ENCODE measurements at places on chromosomes 6 and 20. TPM values are rescaled to one million over a fixed set of nuclear protein-coding genes. Genes with fewer than 3 reads are reported as not detected.
A peak's percentile ranks its signal among the peaks of the same experiment; 100 is the strongest.

DZANK1 gene
- 2.3 TPM for polyA plus RNA-seq

PDSS2 gene
- polyA plus RNA-seq, result 7.9 TPM

TRIM38 gene
- polyA plus RNA-seq, result 5.0 TPM

C6orf136 gene
- polyA plus RNA-seq, result 17.8 TPM

DEFB128 gene
- not detected for polyA plus RNA-seq

BCAS1 gene
- 6.5 TPM for polyA plus RNA-seq

KHDC1L gene
- polyA plus RNA-seq, result 0.35 TPM

TRIM31 gene
- polyA plus RNA-seq, result 0.48 TPM

- DNase-seq, result no peak
Measured at GRCh38 chr20:34011275-34011674, 17.6 kb downstream of the RALY start.

DNA sequence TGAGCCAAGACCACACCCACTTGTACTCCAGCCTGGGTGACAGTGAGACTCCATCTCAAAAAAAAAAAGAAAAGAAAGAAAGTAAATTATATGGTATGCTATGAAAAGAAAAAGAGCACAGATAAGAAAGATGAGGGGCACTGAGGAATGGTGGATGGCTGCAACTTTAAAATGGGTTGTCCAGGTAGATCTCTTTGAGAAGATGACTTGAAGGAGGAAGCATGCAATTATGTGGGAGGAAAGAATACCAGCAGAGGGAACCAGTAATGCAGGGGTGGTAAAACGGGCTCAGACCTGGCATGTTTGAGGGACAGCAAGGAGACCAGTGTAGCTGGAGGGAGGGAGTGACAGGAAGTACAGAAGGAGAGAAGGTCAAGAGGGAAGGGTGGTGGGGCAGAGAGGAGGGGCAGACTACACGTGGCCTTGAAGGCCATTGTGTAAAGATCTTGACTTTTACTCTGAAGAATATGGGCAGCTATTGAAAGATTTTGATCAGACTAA, 22.3 kb downstream of the LINC00237 start:
- DNase-seq, result no peak

GRCh38 chr6:52109171-52109571, 21.8 kb upstream of the PKHD1 start:
- DNase-seq, result no peak

GRCh38 chr6:37646986-37647764, 50.5 kb downstream of the MDGA1 start:
- DNase-seq, result no peak

DNA sequence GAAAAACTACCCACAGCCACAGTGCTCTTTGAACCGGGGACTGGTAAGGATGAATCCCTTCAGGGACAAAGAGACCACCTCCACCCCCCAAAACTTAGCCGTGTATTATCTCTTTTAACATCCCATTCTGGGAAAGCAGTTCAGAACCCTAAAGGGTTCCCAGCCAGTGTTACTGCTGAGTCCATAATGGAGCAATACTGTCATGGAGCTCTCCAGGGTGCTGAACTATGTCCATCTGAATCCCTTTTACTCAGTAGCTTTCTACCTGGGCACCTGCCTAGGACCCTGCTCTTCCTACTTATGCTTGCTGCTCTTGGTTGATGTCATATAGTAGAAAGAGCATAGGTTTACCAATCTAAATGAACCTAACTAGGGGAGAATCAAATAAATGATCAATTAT, 22.3 kb upstream of the SAYSD1 start:
- DNase-seq, result peak; percentile 40

GRCh38 chr20:3924304-3925112, 35.3 kb downstream of the PANK2 start:
- DNase-seq, result no peak

- no peak for DNase-seq
Measured at GRCh38 chr20:43590036-43590391, 723 bp upstream of the IFT52 start.

DNA sequence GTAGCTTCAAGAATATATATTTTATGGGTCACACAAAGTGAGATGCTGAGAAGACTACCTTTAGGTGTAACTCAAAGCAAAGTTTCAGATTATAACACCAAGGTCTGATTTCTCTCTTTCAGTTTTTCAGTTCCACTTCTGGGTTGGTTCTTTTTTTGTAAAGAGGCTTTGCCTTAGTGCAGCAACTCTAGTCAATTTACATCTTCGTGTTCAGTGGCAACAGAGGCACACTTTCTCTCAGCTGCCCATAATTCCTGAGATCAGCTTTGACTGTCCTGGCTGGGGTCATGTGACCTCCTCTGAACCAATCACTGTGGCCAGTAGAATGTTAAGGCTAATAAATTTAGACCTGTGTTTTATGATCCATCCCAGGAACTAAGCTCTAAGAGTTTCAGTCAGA, 120.2 kb downstream of the TINAG start:
- no peak for DNase-seq

DNA sequence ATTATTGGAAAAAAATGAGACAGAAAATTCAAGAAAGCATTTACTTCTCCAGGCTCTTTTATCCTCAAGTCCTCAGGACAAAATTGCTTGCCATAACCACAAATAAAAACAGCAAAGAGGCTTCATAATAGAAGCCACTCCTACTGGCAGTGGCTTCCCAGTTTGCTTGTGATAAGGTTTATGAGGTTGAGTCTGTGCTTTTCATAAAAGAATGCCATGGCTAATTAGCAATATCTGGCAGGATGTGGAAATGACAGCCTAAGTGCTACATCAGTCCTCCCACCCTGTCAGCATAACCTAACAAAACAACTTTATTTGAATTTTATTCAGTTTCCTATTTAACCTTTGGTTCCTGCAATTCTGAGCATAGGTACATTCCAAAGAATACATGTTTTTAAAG, 80.9 kb upstream of the HTR1E start:
- no peak for DNase-seq

GRCh38 chr20:50223039-50224005, 32.7 kb downstream of the CEBPB start:
- no peak for DNase-seq

All from muscle of arm (tissue), 14 donors.